SJCRH30 (cell line): ENCODE measurements at places on chromosomes 3 and 15.

DNA sequence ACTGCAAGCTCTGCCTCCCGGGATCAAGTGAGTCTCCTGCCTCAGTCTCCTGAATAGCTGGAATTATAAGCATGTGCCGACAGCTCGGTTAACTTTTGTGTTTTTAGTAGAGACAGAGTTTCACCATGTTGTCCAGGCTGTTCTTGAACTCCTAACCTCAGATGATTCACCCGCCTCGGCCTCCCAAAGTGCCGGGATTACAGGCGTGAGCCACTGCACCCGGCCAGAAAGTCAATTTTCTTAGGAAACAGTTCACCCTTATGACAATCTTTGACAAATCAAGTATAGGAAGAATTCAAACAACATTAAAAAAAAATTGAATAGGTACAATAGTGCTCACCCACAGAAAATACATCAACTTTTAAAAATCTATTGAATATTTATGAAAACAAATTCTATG, 23.6 kb upstream of the DUT start:
- no peak for DNase-seq

DNA sequence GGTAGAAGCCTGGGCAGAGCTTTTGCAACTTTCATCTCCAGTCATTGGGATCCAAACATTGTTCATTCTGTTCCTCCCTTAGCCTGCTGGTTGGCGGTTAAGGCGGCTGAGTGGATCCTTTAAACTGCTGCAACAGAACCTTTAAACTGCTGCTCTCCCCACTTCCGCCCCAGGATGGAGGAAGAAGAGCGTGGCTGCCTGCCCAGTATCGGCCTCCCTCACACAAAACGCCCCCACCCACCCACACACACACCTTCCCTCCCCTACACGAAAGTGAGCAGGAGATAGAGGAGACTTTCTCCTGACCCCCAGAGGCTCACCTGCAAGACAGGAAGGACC, 460 bp upstream of the ZMAT3 start:
- peak; percentile 20 for DNase-seq

DNA sequence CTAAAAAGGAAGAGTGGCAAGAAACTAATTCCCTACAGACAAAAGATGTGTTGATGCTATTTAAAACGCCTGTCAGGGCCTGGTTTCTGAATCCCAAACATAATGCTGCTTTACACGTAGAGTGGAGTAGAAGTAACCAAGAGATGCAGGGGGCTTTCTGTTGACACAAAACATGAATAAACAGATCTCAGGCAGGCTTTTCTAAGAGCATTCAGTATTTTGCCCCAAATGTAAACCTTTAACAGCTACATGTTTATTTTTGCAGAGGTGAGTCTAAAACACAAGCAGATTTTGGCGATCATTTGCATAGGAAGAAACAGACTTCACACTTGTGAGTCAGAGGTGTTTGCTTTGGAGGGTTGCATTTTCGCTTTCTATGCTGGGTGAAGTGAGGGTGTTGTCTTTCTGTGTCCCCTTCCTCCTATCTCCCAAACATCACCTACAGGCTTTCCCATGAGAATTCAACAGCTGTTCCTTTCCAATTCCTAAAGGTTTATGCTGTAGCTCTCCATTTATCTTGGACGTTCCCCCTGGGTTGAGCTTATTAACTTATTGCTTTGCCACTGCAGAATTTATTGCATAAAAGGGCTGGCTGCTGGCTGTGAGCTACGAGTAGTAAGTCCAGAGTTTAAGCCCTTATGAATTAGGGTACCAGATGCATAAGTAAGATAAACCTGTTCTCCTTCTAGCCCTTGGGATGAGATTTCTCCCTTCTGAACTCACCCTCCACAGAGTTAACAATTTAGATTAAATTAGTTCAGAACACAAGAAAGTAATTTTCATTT, 156.7 kb downstream of the DIPK2A start:
- no peak for DNase-seq

DNA sequence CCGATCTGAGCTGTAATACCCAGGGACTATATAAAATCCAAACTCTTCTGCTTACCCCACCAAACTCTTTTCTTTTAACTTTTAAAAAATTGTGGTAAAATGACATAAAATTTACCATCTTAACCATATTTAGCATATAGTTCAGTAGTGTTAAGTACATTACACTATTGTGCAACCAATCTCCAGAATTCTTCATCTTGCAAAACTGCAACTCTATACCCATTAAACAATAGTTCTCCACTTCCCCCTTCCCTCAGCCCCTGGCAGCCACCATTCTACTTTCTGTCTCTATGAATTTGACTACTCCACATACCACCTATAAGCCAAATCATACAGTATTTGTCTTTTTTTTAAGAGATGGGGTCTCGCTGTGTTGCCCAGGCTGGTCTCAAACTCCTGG, 38.7 kb downstream of the SENP8 start:
- DNase-seq = no peak

- peak; percentile 79 for DNase-seq
These were observed 4.4 kb upstream of the SYNM start for GRCh38 chr15:99100245-99101173.

DNA sequence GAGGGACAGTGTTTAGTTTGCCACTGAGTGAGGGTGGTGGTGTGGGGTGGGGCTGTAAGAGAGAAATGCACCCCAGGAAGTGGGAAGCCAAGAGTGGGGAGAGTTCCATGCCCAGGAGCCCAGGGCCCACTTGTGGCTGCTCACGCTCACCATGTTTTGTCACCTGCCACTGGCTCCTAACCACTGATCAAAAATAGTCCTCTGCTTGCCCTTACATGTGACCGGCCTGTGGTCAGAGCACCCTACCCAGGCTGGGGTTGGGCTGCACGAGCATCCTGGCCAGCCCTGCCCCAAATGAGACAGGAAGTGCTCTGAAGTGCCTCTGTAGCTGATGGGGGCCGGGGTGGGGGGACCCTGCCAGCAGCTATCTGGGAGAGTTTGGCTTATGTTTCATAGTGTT, 216.3 kb downstream of the RPLP1 start:
- DNase-seq = no peak

DNA sequence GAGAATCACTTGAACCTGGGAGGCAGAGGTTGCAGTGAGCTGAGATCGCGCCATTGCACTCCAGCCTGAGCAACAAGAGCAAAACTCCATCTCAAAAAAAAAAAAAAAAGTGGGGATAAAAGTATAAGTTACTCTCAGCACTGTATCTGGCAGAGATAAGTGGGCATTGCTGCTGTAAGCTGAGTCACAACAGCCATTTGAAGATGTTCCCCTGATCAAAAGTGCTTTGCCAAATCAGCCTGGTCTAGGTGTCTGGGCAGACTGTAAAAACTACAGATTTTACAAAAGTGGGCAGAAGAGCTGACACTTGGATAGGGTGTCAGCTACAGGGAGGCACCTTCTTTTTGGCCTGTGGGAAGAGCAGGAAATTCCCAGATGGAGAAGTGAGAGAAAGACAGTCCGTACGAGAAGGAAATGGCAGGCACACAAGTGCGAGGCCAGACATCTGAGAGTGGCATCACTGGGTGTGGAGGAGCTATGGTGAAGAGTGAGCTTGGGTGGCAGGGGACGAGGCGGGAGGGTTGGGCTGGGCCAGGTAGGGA, 78.5 kb downstream of the TRAK1 start:
- DNase-seq = no peak

DNA sequence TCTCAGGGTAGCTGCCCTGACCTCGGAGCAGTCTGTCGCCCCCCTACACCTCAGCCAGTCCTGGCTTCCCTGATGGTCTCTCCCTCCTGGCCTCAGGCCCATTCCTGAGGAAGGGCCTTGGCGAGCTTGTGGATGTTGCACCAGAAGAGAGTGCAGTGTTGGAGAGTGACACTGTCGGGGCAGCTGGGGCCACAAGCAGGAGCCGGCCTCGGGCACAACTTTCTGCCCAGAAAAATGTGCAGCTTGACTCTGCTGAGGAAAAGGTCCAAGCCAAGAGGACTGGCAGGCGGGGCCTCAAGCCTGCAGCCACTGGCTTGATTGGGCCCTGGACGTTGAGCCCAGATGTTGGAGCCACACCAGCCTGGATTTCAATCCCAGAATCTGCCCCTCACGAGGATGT, 12.8 kb downstream of the HEMK1 start:
- no peak for DNase-seq

- DNase-seq = no peak
These were observed 31.0 kb downstream of the ANP32A start for GRCh38 chr15:68789534-68790241.
